ENCODE measurements at places on chromosomes 7 and 10.

- no peak for DNase-seq
These were observed 65.0 kb upstream of the TRIM8 start for GRCh38 chr10:102579328-102579727.

GRCh38 chr10:14782691-14783363, 8.1 kb upstream of the FAM107B start:
- DNase-seq, result no peak

- DNase-seq, result no peak
These were observed 1.2 kb downstream of the GRIFIN start for GRCh38 chr7:2474813-2475677.

- no peak for DNase-seq
These were observed 27.3 kb downstream of the GALNT11 start for GRCh38 chr7:152052771-152053170.
